ENCODE measurements at places on chromosomes 12 and 14.

- no peak for DNase-seq
Observed at GRCh38 chr12:65999564-66000280, 130.8 kb downstream of the LLPH start.

- DNase-seq, result no peak
Observed at GRCh38 chr12:81542065-81543010, 216.8 kb downstream of the PPFIA2 start.

DNA sequence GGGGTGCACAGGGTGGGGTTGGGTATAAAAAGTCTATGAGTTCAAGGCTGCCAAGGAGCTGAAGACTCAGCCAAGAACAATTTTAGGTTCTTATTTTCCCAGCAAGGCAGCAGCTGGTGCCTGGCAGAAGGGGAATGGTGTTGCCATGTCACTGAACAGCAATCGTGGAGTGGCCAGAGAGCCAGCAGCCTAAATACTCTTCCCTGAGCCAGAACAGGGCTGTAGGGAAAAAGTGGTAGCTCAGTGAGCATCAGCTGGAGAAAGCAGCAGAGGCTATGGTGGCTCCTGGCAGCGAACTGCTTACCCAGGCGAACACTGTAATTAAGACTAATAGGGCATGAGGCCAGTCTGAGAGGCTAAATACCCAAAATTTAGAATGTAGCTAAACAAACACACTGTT, 334.9 kb downstream of the RMST start:
- peak; percentile 91 for DNase-seq

DNA sequence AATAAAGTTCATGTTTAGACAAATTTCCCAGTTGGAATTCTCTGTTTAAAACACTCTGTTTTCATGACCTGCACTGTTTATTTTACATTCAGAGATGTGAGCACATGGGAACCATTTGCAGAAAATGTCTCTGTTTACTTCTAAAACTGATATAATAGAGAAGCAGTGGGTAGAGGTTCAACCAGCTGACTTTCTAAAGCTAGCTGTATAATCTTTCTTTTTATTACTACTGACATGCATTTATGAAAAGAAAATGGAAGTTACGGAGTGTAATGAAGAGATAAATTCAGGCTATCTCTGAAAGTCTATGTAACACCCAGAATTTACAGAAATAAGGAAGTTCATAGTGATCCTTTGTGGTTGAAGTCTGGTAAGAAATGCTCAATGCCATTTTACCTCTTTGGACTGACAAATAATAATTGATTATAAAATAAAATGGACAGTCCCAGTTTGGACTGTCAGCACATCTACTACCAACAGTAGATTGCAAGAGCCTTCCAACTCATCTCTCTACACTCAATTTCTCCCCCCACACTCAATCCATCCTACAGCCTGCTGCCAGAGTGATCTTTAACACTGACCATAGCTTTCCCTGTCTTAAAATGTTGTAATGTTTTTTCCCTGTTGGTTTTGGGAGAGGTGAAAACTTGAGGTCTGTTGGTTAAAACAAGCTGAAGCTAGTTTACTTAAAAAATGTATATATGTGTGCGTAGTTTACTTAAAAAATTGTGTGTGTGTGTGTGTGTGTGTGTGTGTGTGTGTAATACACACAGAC, 137.4 kb downstream of the AEBP2 start:
- no peak for DNase-seq

- DNase-seq, result no peak
Observed at GRCh38 chr12:59158066-59158465, 237.8 kb upstream of the LRIG3 start.

DNA sequence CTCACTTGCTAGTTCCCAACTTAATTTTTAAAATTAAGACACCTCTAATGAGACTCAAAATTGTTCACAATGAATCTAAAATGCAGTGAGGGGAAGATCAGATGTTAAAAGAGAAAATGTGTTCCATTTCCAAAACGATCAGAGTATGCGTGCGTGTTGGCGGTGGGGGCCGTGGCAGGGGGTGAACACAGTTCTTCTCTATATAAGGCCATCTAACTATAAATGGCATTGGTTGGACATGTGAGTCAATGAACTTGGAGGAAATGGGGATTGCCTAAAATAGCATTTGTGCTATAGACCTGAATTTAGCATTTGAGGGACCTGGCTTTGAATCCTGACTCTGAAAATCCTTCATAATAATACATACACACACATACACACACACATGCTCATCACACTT, 149.4 kb downstream of the FOXN3 start:
- DNase-seq, result no peak

GRCh38 chr12:62629413-62629812, 162.8 kb downstream of the MON2 start:
- DNase-seq, result no peak

DNA sequence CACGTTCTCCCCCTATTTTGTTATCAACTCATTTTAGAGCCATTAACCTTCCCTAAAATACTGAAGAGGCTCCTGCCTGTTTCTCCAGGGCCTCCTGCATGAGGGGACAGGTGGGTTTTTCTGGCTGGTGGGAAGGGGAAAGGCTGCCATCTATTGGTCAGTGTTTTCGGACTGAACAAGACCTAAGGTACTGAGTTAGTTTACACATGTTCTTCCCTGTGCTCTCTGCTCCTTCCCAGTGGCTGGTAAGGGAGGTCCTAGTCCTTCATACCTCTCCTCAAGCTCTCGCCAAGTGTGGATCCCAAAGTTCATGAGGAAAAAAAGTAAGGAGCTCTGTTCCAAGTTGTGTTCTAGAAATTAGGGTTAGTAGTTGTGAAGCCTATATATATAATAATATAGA, 357.5 kb downstream of the FSCB start:
- DNase-seq, result peak; percentile 17

DNA sequence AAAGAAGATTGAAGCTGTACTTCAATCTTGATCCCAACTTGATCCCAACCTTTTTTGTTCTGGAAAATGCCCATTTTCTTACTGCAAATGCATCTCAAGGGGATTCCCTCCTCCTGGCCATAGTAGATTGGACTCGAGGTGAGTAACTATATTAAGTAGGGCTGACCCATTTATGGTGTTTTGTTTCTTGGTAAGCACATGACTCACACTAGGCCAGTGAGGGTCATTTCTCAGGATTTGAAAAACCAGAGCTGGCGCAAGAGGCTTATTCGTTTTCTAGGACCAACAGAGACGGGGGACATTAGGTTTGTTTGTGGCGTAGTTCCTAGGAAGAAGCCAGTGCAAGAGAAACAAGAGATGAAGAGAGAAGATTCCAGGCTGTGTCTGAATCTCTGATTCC, 51.4 kb downstream of the MRPL42 start:
- no peak for DNase-seq

DNA sequence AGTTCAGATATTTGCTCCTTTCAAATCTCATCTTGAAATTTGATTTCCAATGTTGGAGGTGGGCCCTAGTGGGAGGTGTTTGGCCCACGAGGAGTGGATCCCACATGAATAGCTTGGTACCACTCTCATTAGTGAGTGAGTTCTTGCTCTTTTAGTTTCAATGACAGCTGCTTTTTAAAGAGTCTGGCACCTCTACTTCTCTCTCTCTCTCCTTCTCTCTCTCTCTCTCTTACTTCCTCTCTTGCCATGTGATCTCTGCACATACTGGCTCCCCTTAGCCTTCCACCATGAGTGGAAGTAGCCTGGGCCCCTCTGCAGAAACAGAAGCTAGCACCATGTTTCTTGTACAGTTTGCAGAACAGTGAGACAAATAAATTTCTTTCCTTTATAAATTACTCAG, 25.1 kb downstream of the GPR65 start:
- no peak for DNase-seq

DNA sequence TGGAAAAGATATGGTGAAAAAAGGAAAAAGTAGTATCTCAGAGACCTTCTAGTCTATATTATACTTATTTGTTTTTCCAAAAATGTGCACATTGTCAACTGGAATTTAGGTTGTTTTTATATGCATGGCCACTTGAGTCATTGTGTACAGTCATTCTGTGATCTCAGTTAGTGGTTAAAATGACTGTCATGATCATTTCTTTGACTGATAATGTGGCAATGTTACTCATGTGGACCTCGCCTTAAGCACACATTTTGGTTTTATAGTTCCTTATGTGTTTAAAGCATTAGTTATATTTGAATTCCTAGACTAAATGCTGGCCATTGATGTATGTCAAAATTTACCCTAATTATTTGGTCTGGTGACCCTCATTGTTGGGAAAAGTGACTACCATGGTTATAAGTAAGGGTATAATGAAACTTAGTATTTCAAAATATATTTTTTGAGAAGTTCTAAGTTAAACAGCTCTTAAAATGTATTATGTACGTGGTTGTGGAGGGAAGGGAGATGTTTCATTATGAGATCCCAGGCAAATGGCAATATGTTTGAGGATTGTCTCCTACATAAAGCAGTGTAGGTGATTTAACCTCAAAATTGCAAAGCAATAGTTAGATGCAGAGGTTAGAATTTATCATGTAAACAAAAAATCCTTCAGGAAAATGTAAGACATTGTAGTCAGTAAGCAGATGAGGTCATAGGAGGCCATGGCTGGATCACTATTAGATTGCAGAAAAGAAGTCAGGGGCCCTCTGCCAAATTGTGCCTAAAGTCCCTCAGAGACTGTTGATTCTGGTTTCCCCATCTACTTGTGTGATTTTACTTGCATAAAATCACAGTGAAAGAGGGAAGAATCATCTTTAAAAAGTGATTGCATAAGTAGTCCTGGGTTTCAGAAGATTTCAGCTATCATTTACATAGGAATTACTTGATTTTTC, 17.5 kb downstream of the PNMA1 start:
- no peak for DNase-seq

DNA sequence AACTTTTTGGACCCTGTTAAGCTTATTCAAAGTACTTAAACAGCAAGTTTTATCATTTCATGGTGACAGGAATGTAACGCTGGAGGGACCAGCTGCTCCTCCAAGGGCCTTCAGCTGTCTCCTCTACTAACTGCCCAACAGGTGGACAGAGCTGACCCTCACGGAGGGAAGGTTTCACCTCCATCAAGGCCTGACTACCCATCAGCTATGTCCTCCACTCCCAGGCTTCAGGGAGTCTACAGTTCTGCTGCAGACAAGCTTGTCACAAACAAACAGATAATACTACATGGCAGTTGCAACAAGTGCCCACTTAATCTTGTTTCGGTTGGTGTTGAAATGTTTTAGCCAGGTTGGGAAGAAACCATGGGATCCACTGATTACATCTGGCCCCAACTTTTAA, 175.1 kb downstream of the TTC7B start:
- no peak for DNase-seq

DNA sequence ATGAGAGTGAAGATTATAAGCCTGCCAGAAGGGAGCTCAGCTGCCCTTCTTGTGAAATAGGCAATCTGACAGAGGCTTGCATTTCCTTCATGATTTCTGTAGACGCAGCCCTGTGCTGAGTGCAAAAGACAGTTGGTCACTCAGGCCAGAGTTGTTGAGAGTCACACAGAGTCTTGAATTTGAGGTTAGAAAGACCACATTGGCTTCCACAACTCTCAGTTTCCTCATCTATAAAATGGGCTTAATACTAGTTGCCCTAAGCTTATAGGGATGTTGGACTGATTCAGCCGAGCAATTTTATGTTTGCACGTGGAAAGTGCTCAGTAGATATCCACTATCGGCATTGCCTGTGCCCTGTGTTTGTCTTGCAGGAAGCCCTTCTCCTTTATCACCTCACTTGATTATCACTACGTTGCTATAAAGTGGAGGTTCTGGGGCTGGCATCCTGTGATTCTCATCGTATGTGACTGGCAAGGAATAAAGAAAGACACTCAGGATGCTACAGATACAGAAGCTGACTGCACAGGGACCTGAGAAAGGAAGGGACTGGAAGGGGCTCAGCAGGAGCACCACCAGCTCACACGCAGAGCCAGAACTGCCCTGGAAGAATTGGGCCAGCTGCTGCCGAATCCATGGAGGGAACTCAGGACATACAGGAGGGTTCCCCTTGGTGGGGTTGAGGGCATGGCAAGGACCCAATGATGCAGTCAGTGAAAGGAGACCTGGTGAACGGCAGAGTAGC, 19.8 kb upstream of the SERPINA4 start:
- no peak for DNase-seq

- DNase-seq, result peak; percentile 63
Observed at GRCh38 chr14:99327458-99328250, 55.7 kb upstream of the BCL11B start.

DNA sequence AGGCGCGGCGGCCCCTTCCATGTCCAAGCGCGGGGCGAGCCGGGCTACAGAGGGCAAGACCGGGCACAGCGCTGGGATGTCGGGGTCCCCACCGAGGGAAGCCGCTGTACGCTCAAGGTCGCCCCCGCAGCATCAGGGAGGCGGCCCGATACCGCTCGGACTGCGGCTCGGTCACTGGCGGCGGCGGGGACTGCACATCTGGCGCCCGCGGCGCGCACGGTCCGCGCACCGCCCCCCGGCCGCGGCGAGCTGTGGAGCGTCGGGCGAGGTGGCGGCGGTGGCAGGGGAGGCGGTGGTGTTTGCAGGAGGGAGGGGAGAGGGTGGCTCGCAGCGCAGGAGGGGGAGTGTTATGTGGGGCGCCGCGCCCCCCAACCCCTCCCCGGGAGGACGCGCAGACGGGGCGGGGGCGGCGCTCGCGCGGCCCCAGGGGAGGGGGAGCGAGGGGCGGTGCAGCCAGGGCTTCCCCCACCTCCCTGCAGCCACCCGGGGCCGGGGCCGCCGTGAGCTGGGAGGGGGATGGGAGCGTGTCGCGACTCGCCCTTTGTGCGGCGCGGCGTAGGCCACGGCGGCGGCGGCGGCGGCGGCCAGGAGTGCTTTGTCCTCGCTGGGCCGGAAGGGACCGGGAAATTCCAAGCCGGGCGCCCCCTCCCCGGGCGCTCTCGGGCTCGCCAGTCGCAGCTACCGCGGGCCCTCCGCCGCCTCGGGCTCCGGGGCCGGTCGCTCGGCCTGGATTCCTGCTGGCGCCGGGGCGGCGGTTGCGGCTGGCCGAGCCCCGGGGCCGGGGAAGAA, at the start of gene NUAK1:
NUAK1 (minus strand) TSS at position 322 of the 789 bp plus-strand sequence; CDS start at position 21, 301 bp downstream.
- DNase-seq, result no peak

GRCh38 chr12:75478116-75478794, 2.3 kb upstream of the GLIPR1 start:
- DNase-seq, result no peak

GRCh38 chr12:1130164-1130563, 139.1 kb downstream of the ERC1 start:
- no peak for DNase-seq

GRCh38 chr12:95836185-95836609, 22.6 kb upstream of the SNRPF start:
- peak; percentile 83 for DNase-seq

GRCh38 chr12:108622421-108622820, 11.3 kb downstream of the SELPLG start:
- DNase-seq, result no peak

DNA sequence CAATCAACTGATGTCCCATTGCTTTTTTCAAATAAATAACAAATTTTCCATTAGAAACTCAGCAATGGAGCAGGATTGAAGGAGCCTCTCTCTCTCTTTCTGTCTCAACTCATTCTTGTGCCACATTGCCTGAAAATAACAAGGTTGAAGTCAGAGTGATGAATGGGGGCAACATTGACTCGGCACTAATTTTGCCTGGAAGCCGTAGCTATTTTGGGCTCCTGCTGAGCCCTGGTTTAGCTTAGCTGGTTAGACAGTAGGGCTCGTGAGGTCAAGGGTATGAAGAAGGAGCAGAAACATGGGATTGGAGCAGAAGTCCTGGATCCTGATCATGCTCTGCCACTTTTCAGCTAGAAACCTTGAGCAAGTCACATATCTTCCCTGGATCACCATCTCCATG, 38.9 kb downstream of the WSCD2 start:
- DNase-seq, result no peak
